ENCODE measurements at places on chromosomes 4 and X.

DNA sequence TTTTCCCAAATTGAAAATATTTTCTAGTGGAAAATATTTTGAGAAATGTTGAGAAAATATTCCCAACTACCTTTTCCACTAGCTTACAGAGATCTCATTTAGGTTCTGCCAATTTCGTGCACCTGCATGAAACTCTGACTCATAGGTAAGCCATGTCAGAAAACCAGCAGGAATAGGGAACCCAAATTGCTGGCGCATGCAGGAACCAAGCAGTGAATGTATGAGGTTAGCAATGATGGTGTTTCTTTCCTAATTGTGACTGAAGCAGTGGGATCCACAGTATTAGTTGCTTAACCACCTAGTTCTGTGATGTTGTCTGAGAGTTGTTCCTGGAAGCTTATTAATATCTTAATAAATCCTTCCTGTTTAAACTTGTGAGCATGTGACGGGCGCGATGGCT lies 381.0 kb upstream of the TRAM1L1 start:
- no peak for DNase-seq

- DNase-seq, result no peak
These were observed at the start of gene PNMA6E for GRCh38 chrX:153401133-153401764. Gene PNMA6E (minus strand): TSS chrX:153401350. CDS start chrX:153398849, 2,501 bp downstream.

GRCh38 chr4:46392421-46392820 lies 2.5 kb upstream of the GABRA2 start:
- DNase-seq, result no peak

DNA sequence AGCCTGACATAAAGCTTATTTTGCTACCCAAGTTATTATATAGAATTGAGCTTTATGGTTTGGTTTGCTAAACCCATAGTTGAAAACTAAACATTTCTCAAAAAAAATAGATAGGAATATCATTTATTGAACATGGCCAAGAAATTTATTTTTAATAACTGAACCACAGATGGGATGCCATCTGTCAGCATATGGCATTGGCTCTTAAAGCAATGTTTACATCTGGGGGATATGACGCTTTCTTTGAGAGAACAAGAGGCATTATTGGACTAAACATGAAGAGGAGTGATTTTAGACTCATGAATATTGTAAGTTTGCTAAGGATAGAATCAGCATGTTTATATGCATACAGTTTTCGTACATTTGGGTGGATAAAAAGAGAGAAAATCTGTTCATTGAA lies 132.6 kb upstream of the SLIT2 start:
- DNase-seq, result no peak

DNA sequence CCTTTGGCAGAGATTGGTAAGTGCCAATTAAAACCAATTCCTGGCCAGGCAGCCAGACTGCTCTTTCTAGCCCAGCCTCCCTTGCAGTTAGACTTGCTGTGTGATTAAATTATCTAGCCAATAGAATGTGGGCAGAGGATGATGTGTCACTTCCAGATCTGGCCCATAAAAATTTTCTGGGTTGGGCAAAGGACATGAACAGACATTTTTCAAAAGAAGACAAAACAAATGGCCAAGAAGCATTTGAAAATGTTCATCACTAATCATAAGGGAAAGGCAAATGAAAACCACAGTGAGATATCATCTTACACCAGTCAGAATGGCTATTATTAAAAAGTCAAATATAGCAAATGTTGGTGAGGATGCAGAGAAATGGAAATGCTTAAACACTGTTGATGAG lies 71.4 kb upstream of the STIM2 start:
- no peak for DNase-seq

- DNase-seq, result no peak
These were observed 566.3 kb downstream of the STPG2 start for GRCh38 chr4:97577004-97577403.

GRCh38 chr4:20723019-20723418 lies 22.8 kb downstream of the PACRGL start:
- DNase-seq, result no peak

DNA sequence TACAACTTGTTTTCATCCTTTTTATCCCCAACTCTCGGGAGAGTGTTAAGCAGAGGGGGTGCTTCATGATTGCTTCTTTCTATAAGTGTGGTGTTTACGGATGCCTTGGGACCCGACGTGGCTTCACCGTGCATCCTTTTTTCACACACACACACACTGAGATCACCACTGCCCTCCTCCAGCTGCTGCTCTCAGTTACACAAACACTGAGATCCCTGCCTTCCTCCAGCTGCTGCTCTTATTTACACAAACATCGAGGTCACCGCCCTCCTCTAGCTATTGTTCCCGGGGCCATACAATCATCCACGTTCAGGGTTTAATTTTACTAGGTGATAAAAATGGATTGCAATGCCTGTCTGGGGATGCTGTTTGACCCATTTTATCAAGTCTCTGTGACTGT lies 155.4 kb upstream of the FAM9B start:
- no peak for DNase-seq

GRCh38 chr4:185196437-185196836 lies 7.4 kb downstream of the CFAP97 start:
- DNase-seq, result no peak

DNA sequence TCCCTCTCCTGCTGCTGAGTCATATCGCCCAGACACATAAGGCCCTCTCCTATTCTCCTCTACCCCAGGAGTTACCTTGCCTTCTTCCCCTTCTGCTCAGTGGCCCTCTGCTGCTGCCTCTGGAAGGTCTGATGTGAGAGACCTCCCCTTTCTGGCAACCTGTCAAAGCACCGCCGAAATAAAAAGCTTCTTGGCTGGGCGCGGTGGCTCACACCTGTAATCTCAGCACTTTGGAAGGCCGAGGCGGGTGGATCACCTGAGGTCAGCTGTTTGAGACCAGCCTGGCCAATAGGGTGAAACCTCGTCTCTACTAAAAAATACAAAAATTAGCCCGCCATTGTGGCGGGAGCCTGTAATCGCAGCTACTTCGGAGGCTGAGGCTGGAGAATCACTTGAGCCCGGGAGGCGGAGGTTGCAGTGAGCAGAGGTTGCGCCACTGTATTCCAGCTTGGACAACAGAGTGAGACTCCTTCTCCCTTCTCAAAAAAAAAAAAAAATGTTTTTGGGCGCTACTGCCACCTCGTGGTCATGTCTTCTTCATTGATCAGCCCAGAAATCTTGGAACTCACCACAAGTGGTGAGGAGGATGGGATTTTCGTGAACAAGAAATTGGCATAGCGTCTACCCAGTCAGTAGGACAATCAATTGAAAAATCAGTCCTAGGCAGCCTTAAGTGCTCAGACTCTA lies 8.6 kb upstream of the ZXDA start:
- no peak for DNase-seq

GRCh38 chrX:32048285-32048684 lies 976.4 kb upstream of the FTHL17 start:
- DNase-seq, result no peak

GRCh38 chrX:43910012-43910411 lies 27.8 kb upstream of the MAOB start:
- no peak for DNase-seq

DNA sequence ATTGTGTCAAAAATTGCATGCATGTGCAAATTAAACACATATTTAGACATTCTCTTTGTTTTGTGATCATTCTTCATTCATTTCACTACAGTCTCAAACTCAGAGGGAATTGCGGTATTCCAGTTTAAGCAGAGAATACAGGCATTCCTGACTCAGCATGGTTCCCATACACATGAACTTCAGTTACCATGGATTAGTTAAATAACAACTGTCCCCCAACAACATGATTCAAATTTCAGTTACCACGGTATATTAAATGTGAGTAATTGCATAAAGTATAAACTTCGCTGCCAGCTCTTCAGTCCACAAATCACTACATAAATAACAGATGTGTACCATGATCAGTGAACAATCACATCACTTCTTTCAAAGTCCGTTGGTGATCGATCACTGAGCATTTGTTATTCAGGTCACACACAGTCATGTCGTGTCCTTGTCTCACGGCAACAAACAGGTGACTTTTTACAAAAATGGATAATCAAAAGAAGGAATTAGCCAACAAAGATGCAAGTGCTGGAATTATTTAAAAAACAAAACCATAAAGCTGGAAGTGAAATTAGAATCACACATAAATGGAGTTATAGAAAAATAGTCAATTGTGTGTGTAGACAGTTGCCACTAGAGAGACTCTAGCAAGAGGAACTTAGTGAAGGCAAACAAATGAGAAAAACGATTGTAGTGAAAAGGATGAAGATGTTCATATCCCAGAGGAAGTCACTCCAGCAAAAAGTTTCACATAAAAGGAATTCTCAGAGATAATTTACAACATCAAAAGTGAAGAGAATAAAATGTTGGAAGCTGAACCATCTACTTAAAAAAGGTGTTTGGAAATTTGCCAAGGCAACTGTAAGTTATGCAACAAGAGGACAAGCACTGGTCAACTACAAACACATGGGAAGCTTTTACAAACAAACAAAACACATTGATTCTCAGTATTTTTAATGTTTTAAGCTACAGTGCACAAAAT lies 138.6 kb upstream of the SMARCAD1 start:
- no peak for DNase-seq

DNA sequence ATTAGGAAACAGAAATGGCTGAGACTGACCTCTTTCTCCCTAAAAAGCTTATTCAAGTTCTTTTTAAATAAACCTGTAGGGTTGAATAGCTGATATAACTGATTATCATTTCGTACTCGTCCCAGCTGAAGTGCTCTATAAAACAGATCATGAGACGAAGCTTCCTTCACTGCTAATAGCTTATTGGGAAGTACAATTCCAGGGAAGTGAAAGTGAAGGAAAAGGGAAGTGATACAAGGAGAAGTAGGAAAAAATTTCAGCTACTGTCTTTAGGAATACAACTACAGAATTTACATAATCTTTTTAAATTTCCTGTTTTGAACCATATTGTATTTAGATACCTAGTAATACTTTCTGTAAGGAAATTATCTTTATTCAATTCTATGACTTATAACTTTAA lies 103.0 kb downstream of the SNCA start:
- DNase-seq, result no peak

DNA sequence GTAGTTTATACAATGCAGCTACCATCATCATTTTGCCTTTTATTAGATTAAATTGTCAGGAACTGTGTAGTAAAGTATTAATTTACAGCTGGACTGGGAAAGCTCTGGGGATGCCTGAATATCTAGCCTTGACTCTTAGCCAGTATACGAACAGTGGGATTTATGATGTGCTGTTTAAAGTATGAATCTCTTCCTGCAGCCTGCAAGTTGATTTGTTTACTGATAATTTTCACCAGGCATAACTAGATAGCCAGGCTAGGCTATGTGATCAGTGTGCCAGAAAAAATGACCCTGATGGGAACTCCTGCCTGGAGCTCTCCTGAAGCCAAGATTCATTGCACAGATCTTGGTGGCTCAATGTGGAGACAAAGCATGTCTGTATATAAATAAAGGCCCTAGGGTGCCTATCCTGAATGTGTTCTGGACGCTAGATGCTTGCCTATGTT lies 119.2 kb downstream of the SCLT1 start:
- no peak for DNase-seq

DNA sequence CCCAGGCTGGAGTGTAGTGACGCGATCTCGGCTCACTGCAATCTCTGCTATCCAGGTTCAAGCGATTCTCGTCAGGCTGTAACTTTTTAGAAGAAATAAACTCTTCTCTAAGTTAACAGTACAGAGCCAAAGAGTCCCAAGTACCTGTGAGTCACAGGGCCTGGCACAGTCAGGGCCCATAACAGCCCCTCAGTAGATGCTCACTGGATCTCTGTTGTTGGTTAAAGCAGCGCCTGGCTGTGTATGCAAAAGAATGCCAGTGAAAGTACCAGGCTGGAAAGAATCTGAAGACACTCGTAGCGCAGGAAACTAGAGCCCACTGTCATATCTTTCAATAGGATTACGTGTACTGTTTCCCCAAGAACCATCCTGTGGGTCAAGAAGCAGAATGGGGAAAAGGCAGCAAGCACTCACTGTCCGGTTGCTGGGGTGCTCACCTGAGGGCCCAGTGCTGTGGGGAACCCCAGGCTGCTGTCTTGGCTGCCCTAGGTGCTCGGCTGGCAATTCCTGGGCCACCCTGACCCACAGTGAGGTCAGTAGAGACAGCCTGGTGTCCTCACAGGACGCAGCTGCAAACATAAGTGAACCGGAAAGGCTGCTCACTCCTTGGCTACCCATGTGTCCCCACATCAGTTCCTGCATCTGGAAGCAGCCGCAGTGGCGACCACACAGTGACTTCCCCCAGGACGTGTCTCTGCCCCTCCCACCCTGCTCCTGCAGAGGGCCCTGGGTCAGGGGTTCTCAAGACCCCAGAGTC lies 3.1 kb upstream of the SLBP start:
- no peak for DNase-seq

DNA sequence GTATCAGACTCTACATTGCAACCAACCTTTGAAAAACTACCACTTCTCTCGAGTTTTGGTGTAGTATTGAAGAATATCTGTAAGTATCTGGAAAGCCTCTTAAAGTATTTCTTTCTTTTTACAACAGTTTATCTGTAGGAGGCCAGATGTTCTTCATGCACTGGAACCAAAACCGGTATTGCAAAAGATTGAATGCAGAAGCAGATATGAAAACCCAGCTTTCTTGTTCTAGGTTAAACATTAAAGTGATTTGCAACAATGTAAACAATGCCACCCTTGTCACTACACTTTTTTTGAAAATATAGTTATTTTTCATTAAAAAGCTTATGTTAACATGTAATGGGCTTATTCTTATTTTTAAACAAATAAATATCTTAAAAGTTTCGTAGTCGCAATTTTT lies 27.2 kb downstream of the PLS3 start:
- DNase-seq, result no peak

- no peak for DNase-seq
These were observed 102.9 kb downstream of the CEP135 start for GRCh38 chr4:56051710-56052075.

GRCh38 chrX:128975745-128976144 lies 547.5 kb downstream of the SMARCA1 start:
- no peak for DNase-seq

- no peak for DNase-seq
These were observed 86.9 kb upstream of the PHOX2B start for GRCh38 chr4:41835321-41835995.

DNA sequence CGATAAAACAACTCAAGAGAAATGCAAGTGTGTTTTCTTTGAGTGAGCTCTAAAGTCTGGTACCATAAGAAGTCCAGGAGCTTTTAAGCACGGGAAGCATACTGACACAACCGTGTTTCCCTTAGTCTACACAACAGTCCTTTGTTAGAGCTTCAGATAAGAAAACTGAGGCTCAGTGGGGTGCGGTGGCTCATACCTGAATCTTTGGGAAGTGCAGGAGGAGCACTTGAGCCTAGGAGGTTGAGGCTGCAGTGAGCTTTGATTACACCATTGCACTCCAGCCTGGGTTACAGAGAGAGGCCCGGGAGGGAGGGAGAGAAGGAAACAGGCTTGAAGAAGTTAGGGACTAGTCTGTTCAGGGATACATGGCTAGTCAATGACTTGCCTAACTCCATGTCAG lies 21.9 kb downstream of the LEF1 start:
- no peak for DNase-seq

GRCh38 chr4:26412381-26413372 lies 77.6 kb downstream of the CCKAR start:
- no peak for DNase-seq

DNA sequence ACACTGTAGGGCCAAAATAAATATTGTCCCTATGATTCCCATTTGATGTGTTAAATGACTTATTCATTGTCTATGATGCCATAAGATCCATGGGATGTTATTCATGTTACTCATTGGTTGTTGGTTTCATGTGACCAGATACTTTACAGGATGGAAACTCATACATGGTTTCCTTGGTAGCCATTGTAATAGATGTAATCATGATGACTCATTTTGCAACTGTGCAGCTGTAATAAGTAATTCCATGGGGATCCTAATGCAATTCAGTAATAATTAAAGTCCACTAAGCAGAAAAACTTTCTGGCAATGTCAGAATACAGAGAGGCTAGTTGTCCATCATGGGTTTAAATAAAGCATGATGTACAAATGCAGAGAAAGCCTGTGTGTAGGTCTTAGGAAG lies 389.7 kb upstream of the NR3C2 start:
- DNase-seq, result no peak

Measured in KG1 (cell line).